Prostate gland (tissue), 2 donors: ENCODE measurements at places on chromosomes 4 and X. TPM values are rescaled to one million over a fixed set of nuclear protein-coding genes. Genes with fewer than 3 reads are reported as not detected.

DNA sequence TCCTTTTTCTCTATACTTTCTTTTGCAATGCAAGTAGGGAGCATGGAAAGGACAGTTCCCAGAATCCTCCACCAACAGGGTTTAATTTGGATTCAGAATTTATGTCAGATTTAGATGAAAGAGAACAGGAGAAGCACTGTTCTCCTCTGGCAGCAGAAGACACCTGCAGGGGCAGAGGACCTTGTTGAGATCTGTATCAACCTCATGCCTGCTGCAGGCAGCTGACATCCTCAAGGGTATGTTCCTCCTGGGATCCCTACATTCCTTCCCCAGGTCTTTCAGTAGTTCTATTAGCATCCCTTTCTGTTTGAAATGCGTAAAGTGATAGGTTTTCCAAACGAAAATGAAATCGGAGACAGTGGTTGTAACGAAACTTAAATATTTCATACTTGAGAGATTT is 10.6 kb upstream of the GUCY1A1 start:
- no peak for DNase-seq
- no peak overlapping the region for H3K4me3 ChIP-seq
- no peak overlapping the region for H3K27ac ChIP-seq
- no peaks in the 10 kb centered on the region for H3K4me1 ChIP-seq
- H3K36me3 ChIP-seq: no peaks in the 10 kb centered on the region
- no peaks in the 10 kb centered on the region for H3K27me3 ChIP-seq

GRCh38 chrX:124764354-124764753 is 418.0 kb downstream of the SH2D1A start:
- H3K27me3 ChIP-seq: no peaks in the 10 kb centered on the region
- H3K27ac ChIP-seq: no peak overlapping the region
- H3K36me3 ChIP-seq: no peaks in the 10 kb centered on the region
- no peaks in the 10 kb centered on the region for H3K4me1 ChIP-seq
- DNase-seq: no peak

DNA sequence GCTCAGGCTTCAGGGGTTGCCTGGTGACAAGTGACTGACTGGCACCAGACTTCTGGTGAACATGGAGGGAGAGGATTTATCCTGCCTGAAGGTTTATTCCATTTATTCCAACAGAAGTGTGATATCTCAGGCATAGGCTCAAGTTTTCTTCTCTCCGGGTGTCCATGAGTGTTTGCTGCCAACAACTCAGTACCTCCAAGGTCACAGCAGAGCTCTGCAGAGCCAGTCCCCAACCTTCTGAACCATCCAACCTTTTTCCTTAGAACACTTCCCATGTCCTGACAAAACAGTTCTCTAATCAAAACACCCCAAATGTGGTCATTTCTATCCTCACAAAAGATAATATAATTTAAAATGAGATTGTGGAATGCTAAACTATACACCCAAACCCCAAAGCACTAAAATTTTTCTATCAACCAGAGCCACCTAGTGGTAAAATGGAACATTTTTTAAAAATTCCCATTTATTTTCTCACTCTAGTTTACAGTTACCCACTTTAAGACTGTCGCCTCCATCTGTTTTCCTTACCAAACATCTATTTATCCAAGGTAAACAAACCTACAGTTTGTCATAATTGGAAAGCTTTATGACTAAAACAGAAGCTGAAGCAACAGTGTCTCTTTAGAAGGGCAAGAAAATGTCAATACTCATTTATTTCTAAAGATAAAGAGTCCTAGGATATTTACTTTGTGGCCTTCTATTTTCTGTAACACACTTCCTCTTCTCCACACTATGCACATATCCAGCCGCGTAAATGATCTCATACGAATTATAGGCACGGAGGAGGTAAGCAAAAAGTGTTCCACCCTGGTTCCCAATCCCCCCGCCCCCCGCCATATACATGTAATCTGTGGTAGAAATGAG is 39.5 kb downstream of the TMEM154 start:
- no peak for DNase-seq
- no peak overlapping the region for H3K4me3 ChIP-seq
- H3K27me3 ChIP-seq: no peaks in the 10 kb centered on the region
- H3K4me1 ChIP-seq: no peaks in the 10 kb centered on the region

GRCh38 chrX:123274796-123275195 is 90.7 kb downstream of the GRIA3 start:
- no peaks in the 10 kb centered on the region for H3K36me3 ChIP-seq
- no peak for DNase-seq
- H3K27me3 ChIP-seq: no peaks in the 10 kb centered on the region
- no peak overlapping the region for H3K4me3 ChIP-seq
- no peak overlapping the region for H3K27ac ChIP-seq
- H3K4me1 ChIP-seq: no peaks in the 10 kb centered on the region

GRCh38 chr4:37452952-37453280 is 208.4 kb downstream of the NWD2 start:
- peak; percentile 81 for DNase-seq
- peaks cover 2% of the 10 kb centered on the region for H3K27me3 ChIP-seq
- no peak overlapping the region for H3K27ac ChIP-seq
- H3K4me3 ChIP-seq: no peak overlapping the region

- H3K36me3 ChIP-seq: no peaks in the 10 kb centered on the region
- no peak overlapping the region for H3K4me3 ChIP-seq
- H3K27me3 ChIP-seq: no peaks in the 10 kb centered on the region
- no peak for DNase-seq
- no peak overlapping the region for H3K27ac ChIP-seq
Measured at GRCh38 chr4:79155336-79155735, 170.5 kb downstream of the NAA11 start.

- no peak overlapping the region for H3K27ac ChIP-seq
- no peak for DNase-seq
- H3K27me3 ChIP-seq: no peaks in the 10 kb centered on the region
- H3K36me3 ChIP-seq: no peaks in the 10 kb centered on the region
- H3K4me1 ChIP-seq: no peaks in the 10 kb centered on the region
Measured at GRCh38 chr4:31741326-31741725, 1021.2 kb downstream of the PCDH7 start.

- no peak overlapping the region for H3K27ac ChIP-seq
- H3K4me1 ChIP-seq: no peaks in the 10 kb centered on the region
- H3K4me3 ChIP-seq: no peak overlapping the region
- no peak for DNase-seq
- no peaks in the 10 kb centered on the region for H3K27me3 ChIP-seq
Measured at GRCh38 chr4:41791557-41791956, 43.0 kb upstream of the PHOX2B start.

DNA sequence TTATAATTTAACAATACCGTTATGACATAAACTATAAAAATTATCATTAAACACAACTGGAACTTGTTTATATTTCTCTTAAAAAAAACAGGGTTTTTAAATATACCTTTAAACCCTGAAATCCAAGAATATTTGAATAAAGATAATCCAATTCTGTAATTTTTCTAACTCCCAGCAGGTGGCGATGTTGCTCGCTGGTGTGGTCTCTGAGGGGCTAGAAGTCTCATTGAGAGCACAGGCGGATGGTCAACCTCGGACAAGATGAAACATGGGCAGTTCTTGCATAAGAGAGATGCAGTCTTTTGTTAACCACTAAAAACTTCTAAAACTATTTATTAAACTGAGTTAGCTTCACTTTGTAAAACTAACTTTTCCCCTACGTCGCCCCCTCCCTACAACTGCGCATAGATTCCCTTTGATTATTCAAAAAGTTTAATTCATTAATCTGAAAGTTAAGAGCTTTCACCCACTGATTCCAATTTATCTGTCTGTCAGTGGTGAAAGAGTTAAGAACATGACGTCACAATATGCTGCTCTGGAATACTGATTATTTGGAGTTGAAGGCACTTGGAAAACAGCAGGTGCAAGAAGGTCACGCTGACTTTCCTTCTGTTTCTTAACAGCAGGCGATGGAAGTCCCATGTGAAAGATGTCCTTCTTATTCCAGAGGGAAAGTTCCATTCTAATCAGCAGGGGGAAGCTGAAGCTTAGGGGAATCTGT is 29.5 kb downstream of the DMP1 start:
- H3K27ac ChIP-seq: no peak overlapping the region
- no peaks in the 10 kb centered on the region for H3K36me3 ChIP-seq

DNA sequence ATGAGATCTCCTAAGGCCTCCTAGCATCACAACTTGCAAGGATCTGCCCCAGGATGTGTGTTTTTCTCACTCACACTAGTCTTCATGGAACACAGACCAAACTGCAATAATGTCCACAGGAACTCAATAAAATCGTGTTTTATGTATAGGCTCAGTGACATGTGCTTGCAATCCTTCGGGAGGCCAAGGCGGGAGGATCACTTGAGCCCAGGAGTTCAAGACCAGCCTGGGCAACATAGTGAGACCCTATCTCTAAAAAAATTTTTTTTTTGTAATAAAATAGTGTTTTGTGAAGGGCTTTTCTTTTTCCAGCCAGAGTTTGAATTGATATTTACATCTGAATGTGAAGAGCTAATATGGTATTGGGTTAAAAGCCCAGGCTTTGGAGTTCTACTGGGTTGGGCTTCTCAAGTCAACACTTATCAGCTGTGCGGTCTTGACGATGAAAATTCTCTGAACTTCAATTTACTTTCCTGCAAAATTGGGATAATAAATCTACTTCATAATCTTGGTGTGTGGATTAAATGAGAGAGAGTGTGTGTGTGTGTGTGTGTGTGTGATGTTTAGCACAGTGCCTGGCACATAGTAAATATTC is 38.7 kb upstream of the SETD7 start:
- no peaks in the 10 kb centered on the region for H3K4me1 ChIP-seq
- H3K27me3 ChIP-seq: no peaks in the 10 kb centered on the region
- no peak for DNase-seq
- no peak overlapping the region for H3K27ac ChIP-seq

DNA sequence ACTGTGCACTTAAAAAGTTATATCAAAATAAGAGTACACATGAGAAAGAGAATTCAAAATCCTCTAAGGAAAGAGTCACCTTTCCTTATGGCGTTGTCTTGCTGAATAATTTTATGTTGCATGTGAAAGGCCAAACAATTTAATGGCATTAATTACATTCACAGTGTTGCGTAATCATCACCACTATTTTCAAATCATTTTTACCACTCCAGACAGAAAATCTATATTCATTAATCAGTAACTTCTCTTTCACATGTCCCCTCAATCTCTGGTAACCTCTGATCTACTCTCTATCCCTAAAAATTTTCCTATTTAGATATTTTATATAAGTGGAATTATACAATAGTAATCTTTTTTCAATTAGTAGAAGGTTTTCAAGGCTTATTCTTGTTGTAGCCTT is 283.0 kb downstream of the CXXC4 start:
- H3K4me3 ChIP-seq: no peak overlapping the region
- H3K27me3 ChIP-seq: no peaks in the 10 kb centered on the region
- no peaks in the 10 kb centered on the region for H3K36me3 ChIP-seq
- DNase-seq: no peak
- H3K4me1 ChIP-seq: no peaks in the 10 kb centered on the region
- no peak overlapping the region for H3K27ac ChIP-seq

DNA sequence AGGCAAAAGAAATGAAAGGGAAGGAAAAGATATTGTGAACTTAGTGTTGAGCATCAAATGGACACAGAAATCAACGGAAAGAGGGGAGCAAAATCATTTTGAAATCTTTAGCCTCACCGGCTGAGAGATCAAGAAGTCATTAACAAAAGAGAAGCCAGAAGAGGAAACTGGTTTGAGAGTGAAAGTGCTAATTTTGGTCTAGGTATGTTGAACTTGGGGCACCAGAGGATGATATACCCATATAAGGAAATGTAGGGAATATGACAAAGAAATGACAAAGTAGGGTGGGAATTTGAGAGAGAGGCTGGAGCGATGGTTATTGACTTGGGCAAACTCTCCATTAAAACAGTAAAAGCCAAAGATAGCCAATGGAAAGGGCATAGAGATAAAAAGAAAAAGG is 183.4 kb upstream of the ATOH1 start:
- no peak overlapping the region for H3K4me3 ChIP-seq
- no peaks in the 10 kb centered on the region for H3K36me3 ChIP-seq
- H3K27me3 ChIP-seq: no peaks in the 10 kb centered on the region
- no peak overlapping the region for H3K27ac ChIP-seq

DNA sequence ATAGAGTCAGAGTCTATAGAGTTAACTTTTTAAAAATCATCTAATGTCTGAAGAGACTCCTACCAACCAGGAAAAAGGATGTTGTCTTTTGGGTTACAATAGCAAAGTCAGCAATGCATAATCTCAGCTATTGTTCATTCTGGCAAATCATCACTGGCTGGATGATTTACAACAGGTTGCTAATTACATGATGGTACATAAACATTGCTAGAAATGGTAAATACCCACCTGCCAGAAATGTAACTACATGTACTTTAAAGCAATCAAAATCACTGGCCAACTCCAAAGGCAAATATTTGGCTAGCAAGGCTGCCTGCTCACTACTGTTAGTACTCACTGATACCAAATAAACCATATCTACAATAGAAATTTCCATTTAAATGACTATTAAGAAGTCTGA is 91.1 kb downstream of the PPP3CA start:
- peaks cover 5% of the 10 kb centered on the region for H3K4me1 ChIP-seq
- H3K27me3 ChIP-seq: no peaks in the 10 kb centered on the region
- H3K27ac ChIP-seq: no peak overlapping the region
- DNase-seq: peak; percentile 55
- H3K4me3 ChIP-seq: no peak overlapping the region

DNA sequence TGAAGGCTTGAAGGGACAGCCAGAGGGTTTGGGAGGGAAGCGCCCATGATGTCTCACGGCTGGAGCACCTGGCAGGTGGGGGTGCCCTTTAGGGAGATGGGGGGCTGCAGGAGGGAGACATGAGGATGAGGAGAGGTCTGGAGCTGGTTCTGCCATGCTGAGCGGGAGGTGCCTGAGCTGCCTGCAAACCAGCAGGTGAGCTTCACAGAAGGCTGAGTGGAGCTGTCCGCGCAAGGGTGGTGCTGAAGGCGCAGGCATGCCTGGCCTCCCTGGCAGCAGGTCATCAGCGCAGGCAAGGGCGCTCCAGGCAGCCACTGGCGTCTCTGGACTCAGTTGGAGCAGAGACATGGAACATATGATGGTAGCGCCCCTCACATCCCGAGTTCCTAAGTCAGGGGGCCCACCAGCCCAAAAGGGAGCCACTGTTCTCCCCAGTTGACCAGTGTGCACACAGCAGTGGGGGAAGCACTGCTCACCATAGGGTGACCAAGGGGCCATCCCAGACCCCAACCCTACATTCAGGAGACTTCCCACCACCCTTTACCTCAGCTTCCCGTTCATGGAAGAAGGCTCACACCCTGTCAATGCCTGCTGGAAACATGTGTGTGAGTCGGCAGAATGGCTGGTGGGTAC is 25.8 kb downstream of the ADRA2C start:
- H3K27ac ChIP-seq: no peak overlapping the region
- H3K4me3 ChIP-seq: no peak overlapping the region
- H3K27me3 ChIP-seq: no peaks in the 10 kb centered on the region
- DNase-seq: peak; percentile 32
- H3K36me3 ChIP-seq: no peaks in the 10 kb centered on the region

- no peak for DNase-seq
- no peak overlapping the region for H3K27ac ChIP-seq
- H3K36me3 ChIP-seq: no peaks in the 10 kb centered on the region
- no peaks in the 10 kb centered on the region for H3K27me3 ChIP-seq
- H3K4me3 ChIP-seq: no peak overlapping the region
Measured at GRCh38 chrX:136354201-136354600, 53.4 kb downstream of the ADGRG4 start.

Gene DUSP21
- 5.1 TPM for total RNA-seq

Gene PITX2
- total RNA-seq: 2.3 TPM

Gene ZCCHC12
- not detected for total RNA-seq

Gene AMBN
- total RNA-seq: not detected

Gene IQSEC2
- 19.8 TPM for total RNA-seq
